ENCODE measurements at places on chromosomes 1 and 21.

- no peak for DNase-seq
These were observed 40.4 kb upstream of the APOBEC4 start for GRCh38 chr1:183693521-183693920.

- DNase-seq: no peak
These were observed 616 bp downstream of the MCOLN3 start for GRCh38 chr1:85047472-85048295.

GRCh38 chr1:4951601-4952000 is 297.2 kb downstream of the AJAP1 start:
- no peak for DNase-seq

DNA sequence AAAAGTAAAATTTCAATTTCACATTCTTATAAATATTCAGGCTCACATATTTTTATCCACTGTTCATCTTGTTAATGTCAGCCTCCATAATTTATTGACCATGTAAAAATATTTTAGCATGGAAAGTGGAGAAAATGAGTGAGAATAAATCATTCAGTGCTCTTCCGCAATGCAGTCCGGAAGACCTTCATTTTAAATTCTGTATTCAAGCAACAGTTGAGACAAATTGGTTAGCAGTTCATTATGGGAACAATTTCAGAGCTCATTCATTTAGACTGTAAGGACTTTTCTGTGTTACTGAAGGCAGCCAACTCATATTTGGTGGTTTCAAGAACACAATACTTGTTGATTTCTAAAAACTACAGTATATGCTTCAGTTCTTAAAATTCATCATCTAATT is 97.8 kb downstream of the TYW3 start:
- no peak for DNase-seq

GRCh38 chr1:214979191-214979590 is 103.3 kb upstream of the KCNK2 start:
- DNase-seq: no peak

- no peak for DNase-seq
These were observed 20.2 kb downstream of the RRAGC start for GRCh38 chr1:38839363-38839762.

GRCh38 chr1:212034516-212035122 is 738 bp downstream of the INTS7 start:
- DNase-seq: no peak

Data from tibial artery (tissue), 4 donors.